Stimulated activated CD4-positive, alpha-beta T cell treated with anti-CD3 and anti-CD28 coated beads, Interleukin-15, amount 100 ng/mL, for 1 hour (primary cell): ENCODE measurements at places on chromosomes 2 and 18.
A peak's percentile ranks its signal among the peaks of the same experiment; 100 is the strongest.

DNA sequence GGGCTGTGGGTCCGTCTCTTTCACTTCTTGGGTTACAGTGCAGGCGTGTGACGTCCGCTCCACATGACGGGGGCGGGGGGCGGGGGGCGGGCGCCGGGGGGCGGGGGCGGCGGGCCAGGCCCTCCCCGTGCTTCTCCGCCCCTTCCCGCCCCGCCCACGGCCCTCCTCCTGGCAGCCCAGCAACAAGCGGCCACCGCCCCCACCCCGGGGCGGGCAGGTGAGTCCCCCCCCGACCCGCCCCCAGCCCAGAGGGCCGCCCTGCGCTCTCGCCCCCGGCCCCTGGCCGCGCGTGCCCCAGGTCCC lies 3.6 kb downstream of the ZNF516 start:
- DNase-seq, result peak; percentile 58

DNA sequence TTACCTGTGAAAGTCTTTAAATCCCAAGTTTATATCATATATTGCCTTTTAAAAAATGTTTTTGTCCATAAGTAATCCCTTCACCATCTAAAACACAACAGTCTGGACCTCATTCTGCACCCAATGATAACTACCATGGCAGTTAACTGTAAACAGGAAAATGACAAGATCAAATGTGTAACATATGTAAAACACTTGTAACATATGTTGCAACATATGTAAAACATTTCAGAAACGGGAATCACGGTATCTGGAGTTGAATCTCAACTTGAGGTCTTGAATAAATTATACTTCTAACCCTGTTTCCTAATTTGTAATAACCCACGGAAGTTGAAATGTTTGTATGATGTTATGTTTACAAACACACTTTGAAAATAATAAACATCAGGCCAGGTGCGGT lies 6.2 kb downstream of the LRPPRC start:
- no peak for DNase-seq

DNA sequence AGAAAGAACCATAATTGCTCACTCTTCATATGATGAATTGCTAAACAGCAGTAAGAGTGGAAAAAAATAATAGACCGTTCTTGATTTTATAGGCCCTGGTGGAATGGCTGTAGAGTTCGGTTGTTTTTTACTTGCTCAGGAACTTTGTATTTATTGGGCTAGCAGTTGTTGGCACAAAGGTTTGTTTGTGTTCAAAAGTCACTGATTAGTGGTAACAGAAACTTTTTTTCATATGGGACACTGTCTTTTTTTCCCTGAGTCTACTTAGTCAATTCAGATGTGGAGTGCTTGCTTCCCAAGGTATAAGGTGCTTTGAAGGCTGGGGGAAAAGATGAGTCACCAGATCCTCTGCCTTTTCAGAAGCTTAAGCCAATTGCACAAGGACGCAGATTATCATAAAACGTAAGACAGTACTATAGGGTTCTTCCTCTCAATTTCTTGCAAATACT lies 25.8 kb downstream of the PHLPP1 start:
- no peak for DNase-seq

DNA sequence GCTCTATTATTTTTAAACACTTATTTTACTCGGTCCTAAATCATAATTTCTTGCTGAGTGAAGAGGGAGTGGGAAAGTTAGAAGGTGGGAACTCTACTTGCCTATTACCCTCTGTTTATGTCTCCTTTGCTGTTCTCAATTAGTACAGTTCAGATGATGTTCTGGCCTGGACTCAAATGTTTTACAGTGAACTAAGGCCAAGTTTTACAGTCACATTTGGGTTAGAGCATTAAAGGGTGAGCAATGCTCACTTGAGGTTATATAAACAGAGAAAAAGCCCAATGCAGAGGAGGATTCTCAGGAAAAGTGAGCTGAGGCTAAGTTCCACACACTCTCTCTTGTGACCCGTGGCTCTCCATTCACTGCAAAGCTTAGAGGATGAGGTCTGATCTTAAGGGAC lies 52.4 kb downstream of the ITSN2 start:
- DNase-seq, result no peak

DNA sequence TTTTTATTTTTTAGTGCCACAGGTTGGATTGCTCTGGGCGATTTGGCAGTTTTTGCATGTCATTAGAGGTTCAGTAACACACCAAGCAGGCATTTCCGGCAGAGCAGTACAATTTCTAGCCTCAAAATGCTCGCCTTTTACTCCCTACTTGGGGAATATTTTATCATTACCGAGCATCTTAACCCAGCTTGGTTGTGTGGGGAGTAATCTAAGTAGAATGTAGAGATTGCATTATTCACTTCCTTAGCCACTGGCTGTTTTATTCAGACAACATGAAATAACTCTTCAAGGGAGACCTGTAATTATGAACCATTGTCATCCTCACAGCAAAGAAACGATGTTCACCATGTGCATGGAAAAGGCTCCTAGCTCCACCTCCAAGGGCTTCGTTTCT lies 13.1 kb downstream of the GRP start:
- DNase-seq, result no peak

- no peak for DNase-seq
Measured at GRCh38 chr2:17877811-17878280, 621 bp upstream of the KCNS3 start.

DNA sequence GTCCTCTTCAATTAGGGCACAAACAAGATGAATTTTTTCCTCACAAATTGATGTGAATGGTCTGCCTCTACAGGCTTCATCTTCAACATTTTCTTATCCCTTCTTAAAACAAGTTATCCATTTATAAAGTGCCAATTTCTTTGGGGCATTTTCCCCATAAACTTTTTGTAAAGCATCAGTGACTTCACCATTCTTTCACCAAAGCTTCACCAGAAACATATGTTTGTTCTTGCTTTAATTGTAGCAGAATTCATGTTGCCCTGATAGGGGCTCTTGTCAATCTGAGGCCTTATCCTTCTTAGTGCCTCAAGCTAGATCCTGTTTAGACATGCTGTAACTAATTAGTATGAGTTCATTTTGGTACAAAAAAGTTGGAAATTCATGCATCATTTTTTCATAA lies 226.2 kb downstream of the TNS1 start:
- DNase-seq, result no peak

DNA sequence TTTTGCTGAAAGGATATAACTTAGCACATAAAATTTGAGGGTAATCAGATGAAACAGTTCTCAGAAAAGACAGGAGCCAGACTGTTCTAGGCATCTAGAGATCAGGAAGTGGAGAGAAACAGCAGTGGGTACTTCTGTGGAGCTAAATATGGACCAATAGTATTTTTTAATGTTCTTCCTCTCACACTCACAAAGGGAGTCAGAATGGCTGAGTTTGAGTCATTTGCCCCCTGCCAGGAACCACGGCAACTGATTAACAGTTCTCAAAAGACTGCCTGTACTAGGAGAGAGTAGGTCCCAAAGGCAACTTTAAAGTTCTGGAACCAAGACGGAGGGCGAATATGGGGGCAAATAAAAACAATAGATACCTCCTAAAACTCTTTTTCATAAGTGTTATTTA lies 107.5 kb downstream of the GULP1 start:
- no peak for DNase-seq

DNA sequence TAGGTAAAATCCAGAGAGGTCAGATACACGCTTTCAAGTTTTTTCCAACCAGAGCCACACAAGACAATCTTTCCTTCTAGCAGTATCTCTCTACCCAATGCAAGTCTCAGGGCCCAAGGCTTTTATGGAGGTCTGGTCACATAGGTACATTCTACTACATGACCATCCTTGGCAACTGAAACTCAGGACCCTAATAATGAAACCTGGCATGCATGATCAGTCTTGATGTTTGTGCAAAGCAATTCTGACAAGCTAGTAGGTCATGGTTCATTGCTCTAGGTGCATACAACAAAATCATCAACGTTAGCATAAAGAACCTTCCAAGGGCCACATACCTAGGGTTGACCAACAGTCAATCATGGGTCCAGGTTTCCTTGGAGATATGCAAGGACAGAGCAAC lies 33.2 kb upstream of the CCDC88A start:
- no peak for DNase-seq

GRCh38 chr2:232102380-232102779 lies 140.9 kb downstream of the DIS3L2 start:
- no peak for DNase-seq

GRCh38 chr18:26459340-26459739 lies 89.0 kb downstream of the KCTD1 start:
- no peak for DNase-seq

GRCh38 chr2:56077359-56077915 lies 106.4 kb upstream of the CCDC85A start:
- no peak for DNase-seq

DNA sequence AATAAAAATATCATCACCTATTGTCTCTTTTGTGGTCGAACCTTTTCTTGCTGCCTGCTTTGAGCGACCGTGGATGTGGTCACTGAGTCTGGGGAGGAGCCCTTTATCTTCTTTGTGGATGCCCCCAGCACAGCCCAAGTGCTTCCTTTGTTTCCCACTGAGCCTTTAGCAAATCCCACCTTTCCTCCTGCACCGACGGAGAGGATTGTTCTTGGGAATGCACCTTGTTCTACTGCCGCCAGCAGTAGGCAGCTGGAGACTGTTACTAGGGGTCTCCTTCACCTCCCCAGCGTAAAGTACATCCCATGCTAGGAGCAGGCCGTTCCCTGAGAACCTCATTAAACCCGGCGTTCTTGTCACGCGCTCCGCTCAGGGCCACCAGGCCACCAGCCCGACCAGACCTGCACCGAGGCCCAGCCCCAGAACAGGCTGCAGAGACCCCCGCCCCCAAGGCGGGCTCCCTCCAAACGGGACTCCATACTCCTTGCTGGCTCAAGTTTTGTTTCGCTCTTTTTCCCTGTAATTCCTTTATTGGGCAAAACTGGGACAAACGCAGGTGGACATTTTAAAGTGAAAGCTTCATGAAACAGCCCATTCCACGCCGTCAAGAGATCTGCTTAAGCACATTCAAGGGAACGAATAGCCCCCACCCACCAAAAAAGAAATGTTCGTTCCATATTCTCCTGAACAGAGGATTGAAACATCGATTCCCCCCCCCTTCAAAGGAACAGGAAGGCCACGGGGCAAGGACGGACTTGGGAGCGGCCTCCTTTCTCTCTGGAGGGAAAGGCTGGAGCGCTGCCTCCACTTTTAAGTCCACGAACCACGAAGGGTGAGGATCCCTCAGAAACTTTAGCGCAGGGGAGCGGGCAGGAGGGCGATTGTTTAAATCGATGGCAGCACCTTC lies 1.1 kb upstream of the MAT2A start:
- no peak for DNase-seq
